GM12892 (cell line): ENCODE measurements at places on chromosomes 3 and 15.

GRCh38 chr3:123629747-123630047, 44.8 kb upstream of the HACD2 start:
- no peak for DNase-seq

DNA sequence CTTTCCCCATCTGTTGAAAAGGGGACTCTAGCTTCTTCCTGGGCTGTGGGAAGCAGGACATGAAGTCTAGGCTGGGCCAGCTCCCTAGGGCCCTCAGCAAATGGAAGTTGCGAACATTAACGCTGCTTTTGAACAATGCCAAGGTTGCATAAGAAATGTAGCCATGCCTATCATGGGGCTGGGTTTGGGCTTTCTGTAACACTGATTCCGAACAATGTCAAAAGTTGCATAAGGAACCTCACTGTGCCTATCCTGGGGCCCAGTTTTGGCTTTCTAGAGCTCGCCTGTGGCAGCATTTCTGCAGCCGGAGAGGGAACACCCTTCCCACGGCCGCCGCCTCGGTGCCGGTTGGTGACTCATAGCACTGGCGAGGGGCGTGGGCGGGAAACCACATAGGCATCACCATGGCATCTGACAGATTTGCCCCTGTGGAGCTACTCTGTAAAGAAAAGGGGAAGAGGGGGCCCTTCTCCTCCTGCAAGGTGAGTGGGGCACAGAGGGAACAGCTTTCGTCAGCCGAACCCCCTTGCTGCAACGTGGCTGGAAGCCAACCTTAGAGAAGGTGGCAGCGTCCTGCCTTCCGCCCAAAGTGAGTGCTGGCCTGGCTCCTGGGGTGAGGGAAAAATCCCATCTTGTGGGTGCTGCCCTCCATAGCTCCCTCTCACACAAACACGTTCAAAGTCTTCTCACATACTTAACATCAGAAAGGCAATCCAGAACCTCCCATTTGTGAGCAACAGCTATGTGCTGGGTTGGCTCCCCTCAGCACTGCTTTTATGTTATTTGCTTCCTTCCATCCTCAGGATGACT, 46.6 kb upstream of the ATP2B2 start:
- no peak for DNase-seq

DNA sequence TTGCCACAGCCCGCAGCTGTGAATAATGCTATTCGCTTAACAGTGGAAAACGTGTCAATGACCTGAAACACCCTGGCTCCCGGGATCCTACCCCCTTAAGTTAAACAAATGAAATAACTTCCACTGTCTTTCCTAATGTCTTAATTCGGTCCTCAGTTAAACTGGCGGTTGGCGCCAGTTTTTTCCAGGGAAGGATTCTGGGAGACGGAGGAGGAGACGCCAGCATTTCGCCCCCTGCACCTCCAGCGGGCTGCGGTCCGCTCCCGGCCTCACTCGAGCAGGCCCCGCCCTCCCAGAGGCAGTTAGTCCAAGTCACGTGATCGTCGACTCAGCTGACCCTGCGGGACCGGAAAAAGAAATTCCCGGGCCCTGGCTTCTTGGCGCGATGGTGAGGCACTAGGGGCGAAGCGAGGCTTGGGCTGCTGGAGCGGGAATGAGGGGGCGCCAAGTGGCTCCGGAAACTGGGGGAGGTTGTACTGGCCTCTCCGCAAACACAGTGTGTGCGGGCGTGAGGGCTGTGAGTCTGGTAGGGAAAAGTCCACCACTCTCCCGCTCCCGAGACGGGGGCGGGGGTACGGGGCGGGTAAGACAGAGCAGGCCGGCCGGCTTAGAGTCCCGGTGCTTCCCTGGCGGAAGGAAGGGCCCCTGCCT, at the start of gene COMMD4:
COMMD4 (plus strand) TSS at position 359 of the 651 bp plus-strand sequence; CDS start at position 386, 27 bp downstream.
- peak; percentile 60 for DNase-seq

- no peak for DNase-seq
Observed at GRCh38 chr15:62456011-62456920, 291.2 kb upstream of the C2CD4B start.

DNA sequence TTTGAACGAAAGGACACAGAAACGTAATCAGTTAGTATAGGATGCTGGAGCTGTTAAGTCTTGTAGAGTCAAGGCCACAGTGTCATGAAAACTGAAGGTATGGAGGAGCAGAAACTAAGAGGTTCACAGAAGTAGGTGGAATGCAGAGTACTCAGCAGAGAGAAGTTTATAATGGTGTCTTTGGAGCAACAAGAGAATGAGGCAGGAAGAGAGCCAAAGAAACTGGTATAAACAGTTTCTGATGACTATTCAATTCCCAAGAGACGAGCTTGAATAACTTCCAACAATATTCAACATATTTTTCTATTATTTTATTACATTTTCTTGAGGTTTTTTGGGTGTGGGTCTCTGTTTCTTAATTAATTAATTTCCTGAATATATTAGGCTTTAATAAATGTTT, 29.6 kb downstream of the GALK2 start:
- no peak for DNase-seq
